CD4-positive, alpha-beta T cell treated with Interleukin-15 for 4 hours (primary cell): ENCODE measurements at places on chromosomes 2 and 18.

GRCh38 chr2:241859436-241860183, 916 bp upstream of the PDCD1 start:
- peak; percentile 40 for DNase-seq

DNA sequence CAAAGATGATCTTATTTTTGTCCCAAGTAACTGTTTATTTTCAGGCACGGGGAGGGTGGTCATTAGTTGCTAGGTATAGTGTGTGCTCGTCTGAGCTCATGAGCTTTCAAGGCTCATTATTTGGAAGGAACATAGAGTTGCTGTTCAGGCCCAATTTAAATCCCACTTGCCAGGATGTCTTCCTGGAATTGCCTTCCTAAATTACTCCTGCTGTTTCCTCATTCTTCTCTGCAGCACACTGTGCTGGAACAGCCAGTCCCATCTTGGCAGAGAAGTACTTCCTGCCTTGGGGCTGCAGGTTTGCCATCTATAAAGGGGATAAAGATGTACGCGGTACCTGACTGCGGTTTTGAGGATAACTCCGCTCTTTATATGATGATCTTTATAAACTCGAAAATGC, 37.3 kb downstream of the GREB1 start:
- no peak for DNase-seq

- no peak for DNase-seq
Observed at GRCh38 chr2:197072533-197072932, 146.0 kb upstream of the PGAP1 start.

GRCh38 chr2:159131914-159132281, 154.6 kb downstream of the WDSUB1 start:
- DNase-seq, result no peak

GRCh38 chr2:104793966-104794365, 59.9 kb upstream of the POU3F3 start:
- no peak for DNase-seq

GRCh38 chr2:97749581-97749980, 36.2 kb downstream of the ZAP70 start:
- DNase-seq, result no peak
